ENCODE measurements at places on chromosomes 16 and 17.

DNA sequence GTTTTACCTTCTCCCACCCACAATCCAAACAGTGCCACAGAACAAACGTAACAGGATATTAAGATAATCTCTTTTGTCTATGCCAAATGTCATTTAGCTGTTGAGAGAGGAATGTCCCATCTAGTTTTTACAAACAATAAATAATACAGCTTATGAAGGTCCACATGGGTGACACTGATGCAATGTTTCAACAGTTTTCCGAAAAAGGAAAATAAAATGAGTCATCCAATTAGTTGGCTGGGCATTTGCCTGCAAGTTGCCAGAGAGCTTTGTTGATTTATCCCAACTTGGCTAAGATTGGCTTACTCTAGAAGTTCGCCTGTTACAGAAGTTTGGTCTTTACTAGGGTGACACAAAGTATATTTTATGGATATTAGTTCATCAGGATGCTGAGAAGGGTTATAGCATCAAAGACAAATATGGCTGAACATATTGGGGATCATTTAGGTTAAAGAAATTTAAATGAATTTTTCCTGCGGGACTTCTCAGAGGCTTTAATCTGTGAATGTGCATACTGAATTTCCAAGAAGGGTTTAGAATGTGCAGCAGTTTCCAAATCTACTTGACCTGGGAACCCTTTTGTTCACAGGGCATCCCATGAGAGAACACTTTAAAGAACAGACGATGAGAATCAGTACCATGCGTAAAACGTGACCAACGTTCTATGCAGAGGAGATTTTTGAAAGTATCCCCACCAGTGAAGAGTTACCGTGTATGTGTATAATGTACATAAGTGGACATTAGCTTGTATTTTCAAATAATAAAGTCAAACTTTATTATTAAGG, 73.1 kb downstream of the CDH13 start:
- no peak for DNase-seq

DNA sequence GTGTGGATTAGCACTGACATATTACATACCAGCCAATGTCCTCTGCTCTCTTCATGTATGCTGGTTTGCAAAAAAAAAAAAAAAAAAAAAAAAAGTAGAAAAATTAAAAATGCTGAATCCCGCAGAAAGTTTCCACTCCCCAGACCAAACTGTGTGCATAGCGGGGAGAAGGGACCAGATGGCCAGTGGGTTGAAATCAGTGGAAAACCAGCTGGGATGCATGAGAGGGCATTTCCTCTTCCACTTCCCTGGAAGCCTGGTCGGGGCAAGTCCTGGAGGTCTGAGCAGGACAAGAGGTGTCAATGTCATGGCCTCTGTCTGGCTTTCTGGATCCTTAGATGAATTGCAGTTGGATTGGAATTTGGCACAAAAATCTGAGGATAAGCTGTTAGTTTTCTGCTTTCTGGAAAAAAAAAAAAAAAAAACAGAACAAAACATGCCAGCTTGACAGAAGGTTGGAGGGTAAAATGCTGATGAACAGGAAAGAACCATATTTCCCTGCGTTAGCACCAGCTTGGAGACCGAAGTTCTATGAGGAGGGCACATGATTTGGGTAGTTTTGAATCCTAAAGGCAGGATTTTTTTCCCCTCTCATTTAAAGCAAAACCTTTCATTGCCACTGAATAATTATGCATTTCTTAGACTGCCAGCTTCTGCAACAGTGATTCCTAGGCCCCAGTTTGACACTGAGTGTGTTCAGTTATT, 941.5 kb upstream of the EEF2KMT start:
- DNase-seq, result no peak

DNA sequence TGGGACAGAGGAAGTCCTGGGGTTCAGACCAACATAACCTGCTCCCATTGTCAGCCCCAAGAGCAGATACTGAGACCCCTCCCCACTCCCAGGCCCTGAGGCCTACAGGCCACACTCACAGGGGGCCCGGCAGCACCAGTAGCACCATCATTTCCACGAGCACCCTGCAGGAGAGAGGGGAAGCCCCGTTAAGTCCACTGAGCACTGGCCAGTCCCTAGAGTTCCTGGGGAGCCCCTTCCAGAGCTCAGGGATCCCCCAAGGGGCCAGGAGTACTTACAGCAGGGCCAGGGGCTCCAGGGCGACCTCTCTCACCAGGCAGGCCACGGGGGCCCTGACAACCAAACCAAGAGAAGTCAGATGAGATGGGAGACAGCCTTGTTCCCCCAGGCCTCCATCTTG, 5.4 kb downstream of the COL1A1 start:
- DNase-seq, result no peak

- no peak for DNase-seq
Observed at GRCh38 chr17:869086-869485, 86.9 kb downstream of the MRM3 start.

DNA sequence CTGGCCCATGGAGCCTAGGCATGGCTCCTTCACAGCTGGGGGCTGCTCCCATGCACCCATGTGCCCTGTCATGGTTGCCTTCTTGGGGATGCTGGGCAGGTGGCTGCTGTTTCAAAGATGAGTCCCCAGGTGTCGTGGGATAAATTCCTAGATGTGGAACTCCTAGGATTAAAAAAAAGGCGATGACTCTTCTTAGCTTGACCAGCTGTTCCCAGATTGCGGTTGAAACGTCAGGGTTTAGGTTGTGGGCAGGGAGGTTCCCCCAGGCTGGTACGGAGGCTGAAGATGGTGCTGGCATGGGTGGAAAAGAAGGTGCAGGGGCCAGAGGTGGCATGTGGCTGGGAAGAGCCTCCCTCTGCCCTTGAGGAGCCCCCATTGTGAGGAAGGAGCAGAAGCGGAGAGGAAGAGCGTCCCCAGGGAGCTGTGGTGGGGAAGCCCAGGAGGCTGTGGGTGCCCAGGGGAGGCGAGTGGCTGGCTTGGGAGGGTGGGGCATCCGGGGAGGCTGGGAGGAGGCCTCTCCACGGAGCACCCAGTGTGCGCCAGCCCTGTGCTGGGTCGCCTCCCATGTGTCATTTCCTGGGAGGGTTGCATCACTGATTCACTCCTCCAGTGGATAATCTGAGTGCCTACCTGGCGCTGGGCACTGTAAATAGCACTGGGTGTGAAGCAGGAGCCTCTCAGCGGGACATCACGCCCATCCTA, 7.5 kb upstream of the KCNJ12 start:
- DNase-seq, result no peak

DNA sequence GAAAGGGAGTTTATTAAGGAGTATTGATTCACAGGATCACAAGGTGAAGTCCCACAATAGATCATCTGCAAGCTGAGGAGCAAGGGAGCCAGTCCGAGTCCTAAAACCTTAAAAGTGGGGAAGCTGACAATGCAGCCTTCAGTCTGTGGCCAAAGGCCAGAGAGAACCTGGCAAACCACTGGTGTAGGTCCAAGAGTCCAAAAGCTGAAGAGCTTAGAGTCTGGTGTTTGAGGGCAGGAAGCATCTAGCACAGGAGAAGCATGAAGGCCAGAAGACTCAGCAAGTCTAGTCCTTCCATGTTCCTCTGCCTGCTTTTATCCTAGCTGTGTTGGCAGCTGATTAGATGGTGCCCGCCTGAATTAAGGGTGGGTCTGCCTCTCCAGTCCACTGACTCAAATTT, 193.0 kb downstream of the KIF2B start:
- DNase-seq, result no peak

Data from immature natural killer cell (primary cell).